ENCODE measurements at places on chromosomes 16 and 17.

- no peak for DNase-seq
Measured at GRCh38 chr16:82146957-82147356, 23.1 kb downstream of the MPHOSPH6 start.

DNA sequence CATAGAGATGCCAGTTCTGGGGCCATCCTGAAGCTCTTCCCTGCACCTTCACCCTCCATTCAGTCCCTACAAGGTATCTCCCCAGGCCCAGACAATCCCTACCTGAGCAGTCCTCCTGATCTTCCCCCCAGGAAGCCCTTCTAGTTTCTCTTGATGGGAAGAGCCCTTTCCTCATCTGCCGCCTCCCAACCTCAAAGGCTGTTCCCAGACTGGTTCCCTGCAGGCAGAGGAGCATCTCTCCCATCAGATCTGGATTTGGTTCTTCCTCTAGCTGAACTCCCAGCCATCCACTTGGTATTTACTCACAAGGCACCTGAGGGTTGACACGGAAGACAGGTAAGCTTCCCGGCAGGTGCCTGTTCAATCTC is 24.6 kb upstream of the PHB1 start:
- no peak for DNase-seq

DNA sequence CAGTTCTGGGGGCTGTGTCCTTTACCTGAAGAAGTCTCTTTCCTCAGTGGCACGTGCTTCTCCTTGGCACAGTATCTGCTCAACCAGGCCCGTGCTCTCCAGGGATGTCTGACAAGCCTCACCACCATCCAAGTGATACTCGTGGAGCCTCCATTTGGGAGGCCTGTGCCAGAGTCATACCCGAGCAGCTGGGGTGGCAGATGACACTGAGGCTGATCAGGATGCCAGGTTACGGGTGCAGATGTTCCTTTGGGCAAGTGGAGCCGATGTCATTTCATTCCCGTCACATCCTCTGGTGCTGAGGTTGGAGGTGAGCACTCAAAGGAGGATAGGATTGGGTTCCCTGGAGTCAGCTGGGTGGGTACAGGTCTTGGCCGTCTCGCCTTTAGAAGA is 87.2 kb downstream of the KSR1 start:
- no peak for DNase-seq

GRCh38 chr16:57627184-57627871 is 1.1 kb upstream of the ADGRG1 start:
- DNase-seq = no peak

DNA sequence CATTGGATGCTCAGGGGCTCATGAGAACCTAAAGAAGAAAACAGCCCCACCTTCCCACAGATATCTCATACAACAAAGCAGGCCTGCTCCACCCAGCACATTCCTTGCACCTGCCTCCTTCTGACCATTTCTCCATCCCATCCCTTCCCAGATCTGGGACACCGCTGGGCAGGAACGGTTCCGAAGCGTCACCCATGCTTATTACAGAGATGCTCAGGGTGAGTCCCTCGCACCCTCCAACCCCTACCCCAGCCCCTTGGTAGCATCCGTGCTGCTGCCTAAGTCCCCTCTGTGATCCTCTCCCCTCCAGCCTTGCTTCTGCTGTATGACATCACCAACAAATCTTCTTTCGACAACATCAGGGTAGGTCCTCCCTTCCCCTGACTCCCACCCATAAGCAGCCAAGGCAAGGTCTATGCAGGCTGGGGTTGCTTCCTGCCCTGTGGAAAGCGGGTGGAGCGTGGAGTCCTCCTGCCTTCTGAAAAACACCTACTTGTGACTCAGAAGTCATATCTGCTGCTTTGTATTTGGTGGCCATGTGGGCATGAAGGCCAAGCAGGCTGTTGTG is 5.4 kb upstream of the NHERF1 start:
- no peak for DNase-seq

- DNase-seq = peak; percentile 70
Measured at GRCh38 chr16:15948532-15949209, 745 bp upstream of the ABCC1 start.

GRCh38 chr17:79073706-79074088 is 927 bp upstream of the ENGASE start:
- DNase-seq = no peak

DNA sequence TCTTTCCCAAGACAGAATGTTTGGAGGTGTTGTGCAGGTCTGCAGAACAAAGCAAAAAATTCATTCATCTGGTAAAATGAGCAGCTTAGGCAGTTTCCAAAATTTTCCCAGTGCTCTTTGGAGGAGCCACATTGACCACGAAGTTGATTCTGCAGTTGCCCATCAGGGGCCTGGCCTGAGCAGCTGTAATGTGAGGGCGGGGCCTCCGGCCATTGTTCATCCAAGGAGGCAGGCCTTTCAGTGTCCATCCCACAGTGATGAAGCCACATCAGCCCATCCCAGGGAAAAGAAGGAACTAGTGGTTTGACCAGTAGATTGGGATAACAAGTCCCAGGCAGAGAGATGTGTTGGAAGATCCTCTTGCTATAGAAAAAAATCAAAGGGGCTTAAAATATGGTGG is 10.1 kb downstream of the UBFD1 start:
- DNase-seq = no peak

- DNase-seq = no peak
Measured at GRCh38 chr17:32502710-32503109, 15.9 kb downstream of the CDK5R1 start.

DNA sequence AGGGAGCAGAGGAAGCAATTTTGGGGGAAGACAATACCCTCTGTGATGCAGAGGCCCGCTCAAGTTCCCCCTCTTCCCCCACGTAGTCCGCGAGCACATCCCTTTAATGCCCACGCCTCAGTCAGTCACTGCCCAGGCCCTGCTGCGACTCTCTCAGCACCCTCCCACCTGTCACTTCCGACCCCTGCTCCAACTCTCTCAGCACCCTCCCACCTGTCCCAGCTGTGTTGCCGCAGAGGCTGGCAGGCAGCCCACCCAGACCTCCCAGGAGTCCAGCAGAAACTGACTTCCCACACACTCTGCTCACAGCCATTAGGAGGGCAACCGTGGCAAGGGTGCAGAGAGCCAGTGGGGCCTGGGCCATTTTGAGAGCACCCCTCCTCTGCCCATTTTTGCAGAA is 92.7 kb downstream of the WSCD1 start:
- DNase-seq = no peak

GRCh38 chr16:4404247-4404966 is 12.0 kb downstream of the CORO7 start:
- peak; percentile 62 for DNase-seq

DNA sequence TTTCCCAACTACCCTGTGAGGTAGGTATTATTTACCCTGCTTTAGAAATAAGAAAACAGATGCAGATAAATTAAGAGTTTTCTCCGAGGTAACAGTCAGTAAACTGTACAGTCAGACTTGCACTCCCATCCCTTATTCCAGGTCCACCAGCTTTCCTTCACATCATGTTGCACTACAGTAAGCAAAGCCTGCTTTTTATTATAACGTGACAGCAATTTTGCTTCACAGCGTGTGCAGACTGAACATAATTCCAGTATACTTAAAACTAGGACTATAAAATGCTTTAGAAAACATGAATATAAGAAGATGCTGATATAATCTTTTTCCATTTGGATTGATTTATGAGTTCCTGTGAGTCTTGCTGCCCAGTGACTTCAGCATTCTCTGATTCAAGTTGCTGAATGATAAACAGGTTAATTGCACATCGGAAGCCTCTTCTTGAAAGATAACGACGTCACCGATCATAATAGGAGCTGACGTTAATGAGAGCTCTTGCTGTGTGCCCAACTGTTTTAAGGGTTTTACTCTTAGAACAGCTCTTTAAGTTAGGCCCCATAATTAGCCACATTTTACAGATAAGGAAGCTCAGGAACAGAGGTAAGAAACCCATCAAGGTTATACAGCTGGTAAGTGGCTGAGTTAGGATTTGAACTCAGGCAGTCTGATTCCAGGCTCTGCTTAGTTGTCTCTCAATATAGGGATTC is 1.4 kb downstream of the LIG3 start:
- DNase-seq = peak; percentile 15

GRCh38 chr16:30984669-30985400 is at the start of gene HSD3B7:
Gene HSD3B7, plus strand, starts transcription at chr16:30985207. Its CDS starts 452 bp downstream, at chr16:30985659.
- peak; percentile 81 for DNase-seq

- DNase-seq = no peak
Measured at GRCh38 chr16:88062341-88063210, 111.3 kb downstream of the BANP start.

- DNase-seq = no peak
Measured at GRCh38 chr16:62225675-62226074, 189.4 kb upstream of the CDH8 start.

GRCh38 chr16:72371307-72372086 is 199.5 kb upstream of the PMFBP1 start:
- no peak for DNase-seq

GRCh38 chr17:49187301-49187700 is 23.1 kb downstream of the GNGT2 start:
- DNase-seq = no peak

DNA sequence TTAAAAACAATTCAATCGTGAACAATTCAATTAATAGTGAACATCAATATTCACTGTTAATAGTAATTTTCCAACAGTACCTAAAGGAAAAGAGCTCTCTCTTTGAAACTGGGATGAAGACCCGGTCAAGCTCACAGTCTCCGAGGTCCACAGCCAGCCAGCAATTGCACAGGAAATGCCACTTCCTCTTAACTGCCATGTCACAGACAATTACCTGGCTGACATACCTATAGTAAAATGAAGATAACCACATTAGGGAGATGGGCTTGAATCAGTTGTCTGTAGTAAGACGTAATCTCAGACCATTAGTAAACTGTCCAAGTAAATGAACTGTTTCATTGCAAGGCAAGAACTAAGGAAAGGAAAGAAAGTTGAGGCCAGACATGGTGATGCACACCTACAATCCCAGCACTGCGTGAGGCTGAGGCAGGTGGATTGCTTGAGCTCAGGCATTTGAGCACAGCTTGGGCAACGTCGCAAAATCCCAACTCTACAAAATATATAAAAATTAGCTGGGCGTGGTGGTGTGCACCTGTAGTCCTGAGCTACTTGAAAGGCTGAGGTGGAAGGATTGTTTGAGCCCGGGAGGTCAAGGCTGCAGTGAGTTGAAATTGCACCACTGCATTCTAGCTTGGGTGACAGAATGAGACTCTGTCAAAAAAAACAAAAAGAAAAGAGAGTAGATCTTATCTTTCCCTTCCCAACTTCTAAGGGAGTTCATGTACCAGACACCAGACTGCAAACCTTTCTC is 36.9 kb downstream of the PKD1L3 start:
- no peak for DNase-seq

GRCh38 chr17:66782851-66783250 is 52.1 kb upstream of the CACNG5 start:
- DNase-seq = no peak

GRCh38 chr16:84479716-84480450 is 24.6 kb downstream of the MEAK7 start:
- DNase-seq = no peak

- no peak for DNase-seq
Measured at GRCh38 chr16:51635181-51635580, 484.1 kb upstream of the SALL1 start.

GRCh38 chr17:65246252-65246651 is 109.1 kb downstream of the RGS9 start:
- no peak for DNase-seq

DNA sequence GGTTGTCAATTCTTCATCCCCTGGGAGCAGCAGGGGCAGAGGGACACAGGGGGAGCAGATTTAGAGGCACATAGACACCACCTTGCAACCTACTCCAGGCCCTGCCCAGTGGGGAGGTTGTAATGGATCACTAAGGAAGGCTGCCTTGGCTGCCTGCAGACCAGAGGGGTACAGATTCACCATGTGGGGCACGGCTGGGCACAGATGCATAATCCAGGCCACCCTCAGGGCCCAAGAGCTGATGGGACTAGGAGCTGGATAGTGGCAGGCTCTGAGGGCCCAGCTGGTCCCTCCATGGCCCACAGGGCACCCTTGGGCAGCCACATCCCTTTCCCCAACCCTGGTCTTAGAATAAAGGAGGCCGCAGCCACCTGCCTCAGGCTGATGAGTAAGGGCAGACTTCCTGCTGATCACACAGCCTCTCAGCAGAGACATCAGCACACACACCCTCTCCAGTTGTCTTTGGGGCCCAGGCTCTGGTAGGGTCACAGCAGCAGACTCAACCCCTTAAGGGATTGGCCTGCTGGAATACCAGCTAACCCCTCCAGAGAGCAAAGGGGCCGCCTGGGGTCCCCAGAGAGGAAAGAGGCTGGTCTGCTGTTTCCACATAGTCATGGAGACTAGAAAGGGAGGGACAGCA is 224.9 kb downstream of the GSG1L start:
- no peak for DNase-seq

DNA sequence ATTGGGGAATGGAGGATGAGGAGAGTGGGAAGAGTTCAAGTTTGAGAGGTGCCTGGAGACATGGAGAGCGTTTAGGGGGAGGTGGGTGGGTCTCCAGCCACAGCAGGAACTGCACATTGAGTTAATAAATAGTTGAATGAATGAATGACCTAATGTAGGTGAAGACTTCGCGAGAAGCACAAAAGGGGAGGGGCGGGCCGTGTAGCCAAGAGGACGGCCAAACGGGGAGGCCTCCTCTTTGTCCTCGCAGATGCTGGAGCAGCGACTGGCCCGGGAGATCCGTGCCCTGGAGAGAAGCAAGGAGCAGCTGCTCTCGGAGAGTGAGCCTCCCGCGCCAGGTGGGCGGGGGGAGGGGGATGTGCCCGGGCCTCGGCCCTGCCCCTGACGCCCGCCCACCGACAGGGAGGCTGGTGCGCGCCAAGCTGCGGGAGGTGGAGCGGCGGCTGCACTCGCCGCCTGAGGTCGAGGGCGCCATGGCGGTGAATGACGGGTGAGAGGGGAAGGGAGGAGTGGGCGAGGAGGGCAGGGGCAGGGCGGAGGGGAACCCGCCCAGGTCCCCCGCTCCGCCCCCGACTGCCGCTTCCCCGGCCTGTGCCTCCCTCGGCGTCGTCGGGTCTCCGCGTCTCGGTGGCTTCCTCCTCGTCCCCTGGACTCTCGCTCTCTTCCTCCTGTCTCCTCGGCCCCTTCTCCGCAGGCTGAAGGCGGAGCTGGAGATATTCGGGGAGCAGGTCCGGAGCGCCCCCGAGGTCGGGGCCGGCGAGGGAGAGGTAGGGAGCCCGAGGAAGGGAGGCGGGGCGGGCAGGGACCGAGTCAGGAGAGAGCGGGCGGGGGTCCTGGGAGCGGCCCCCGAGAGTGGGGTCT is 12.9 kb downstream of the SYCE1L start:
- peak; percentile 81 for DNase-seq
